Hepatocyte (in vitro differentiated cells): ENCODE measurements at places on chromosomes 7 and 10. TPM values are rescaled to one million over a fixed set of nuclear protein-coding genes. Genes with fewer than 3 reads are reported as not detected.

DNA sequence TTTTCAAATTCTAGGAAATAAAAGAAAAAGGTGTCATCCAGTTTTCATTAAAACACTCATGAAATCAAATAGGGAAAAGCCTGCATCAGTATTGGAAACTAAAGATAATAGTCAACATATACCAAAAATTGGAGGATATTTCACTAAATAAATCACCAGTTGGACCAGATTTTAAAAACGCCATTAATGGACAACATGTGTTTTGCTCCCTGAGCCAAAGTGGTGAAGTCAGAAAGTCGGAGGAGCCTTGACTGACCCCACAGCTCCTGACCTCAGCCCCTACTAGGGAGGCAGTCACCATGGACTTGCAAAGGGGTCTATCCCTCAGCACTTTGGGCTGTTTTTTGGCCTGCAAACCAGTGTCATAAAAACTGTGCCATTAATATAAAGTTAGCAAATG is 98.3 kb upstream of the SEC61G start:
- no peak overlapping the region for H3K4me3 ChIP-seq
- no peaks in the 10 kb centered on the region for H3K36me3 ChIP-seq
- H3K4me1 ChIP-seq, result no peaks in the 10 kb centered on the region
- no peak for DNase-seq

GRCh38 chr7:1961701-1962276 is 271.0 kb downstream of the MAD1L1 start:
- no peaks in the 10 kb centered on the region for H3K27me3 ChIP-seq
- no peaks in the 10 kb centered on the region for H3K36me3 ChIP-seq
- no peak overlapping the region for H3K4me3 ChIP-seq
- H3K27ac ChIP-seq, result no peak overlapping the region

GRCh38 chr7:40200791-40201190 is 66.0 kb downstream of the SUGCT start:
- DNase-seq, result no peak
- H3K27ac ChIP-seq, result no peak overlapping the region
- H3K4me3 ChIP-seq, result no peak overlapping the region
- H3K36me3 ChIP-seq, result no peaks in the 10 kb centered on the region

GRCh38 chr10:67864607-67865371 is 19.7 kb upstream of the SIRT1 start:
- no peak for DNase-seq
- no peaks in the 10 kb centered on the region for H3K27me3 ChIP-seq
- no peaks in the 10 kb centered on the region for H3K36me3 ChIP-seq
- H3K4me3 ChIP-seq, result no peak overlapping the region

DNA sequence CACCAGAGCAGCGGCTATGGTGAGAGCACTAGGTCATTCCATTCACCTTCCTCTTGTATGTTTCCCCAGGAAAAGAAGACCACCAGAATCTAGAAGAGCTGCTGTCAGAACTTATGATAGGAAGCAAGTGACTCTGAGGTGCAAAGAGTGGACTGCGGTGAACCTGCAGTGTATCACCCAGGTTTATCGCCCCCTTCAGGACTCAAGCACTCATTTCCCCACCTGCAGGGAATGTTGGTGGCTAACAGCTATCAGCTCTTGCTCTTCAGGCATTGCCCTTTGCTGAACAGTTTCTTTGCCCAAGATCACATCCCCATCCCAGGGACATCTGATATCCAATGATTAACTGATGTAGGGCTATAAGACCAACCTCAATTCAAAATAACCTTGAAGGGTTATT is 66.3 kb upstream of the IL6 start:
- no peaks in the 10 kb centered on the region for H3K27me3 ChIP-seq
- no peak overlapping the region for H3K27ac ChIP-seq
- DNase-seq, result no peak
- H3K4me3 ChIP-seq, result no peak overlapping the region

DNA sequence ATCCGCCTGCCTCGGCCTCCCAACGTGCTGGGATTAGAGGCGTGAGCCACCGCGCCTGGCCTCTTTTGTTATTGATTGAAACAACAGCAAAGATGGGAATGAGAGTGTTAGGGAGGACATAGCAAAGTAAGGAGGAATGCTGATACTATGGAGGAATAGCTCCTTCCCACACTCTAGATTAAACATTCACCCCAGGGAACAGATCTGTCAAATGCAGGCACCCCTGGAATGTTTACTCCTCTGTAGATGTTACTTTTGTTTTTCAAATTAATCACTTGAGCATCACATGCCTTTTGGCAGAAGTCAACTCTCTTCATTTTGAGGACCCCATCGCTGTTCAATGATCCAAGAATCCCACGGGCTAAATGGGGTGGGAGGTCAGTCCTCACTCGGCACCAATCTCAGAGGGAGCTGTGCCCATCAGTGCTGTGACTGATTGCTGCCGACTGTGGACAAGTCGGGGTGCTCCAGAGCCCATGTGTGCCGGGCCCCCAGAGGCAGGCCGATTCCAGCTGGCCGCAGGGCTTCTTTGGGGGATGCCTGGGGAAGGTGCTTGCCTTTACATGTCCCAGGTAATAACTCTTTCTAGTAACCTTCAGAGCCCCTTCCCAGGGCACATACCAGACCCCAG is 10.2 kb upstream of the COBL start:
- no peaks in the 10 kb centered on the region for H3K4me1 ChIP-seq
- no peaks in the 10 kb centered on the region for H3K27me3 ChIP-seq
- H3K36me3 ChIP-seq, result no peaks in the 10 kb centered on the region

DNA sequence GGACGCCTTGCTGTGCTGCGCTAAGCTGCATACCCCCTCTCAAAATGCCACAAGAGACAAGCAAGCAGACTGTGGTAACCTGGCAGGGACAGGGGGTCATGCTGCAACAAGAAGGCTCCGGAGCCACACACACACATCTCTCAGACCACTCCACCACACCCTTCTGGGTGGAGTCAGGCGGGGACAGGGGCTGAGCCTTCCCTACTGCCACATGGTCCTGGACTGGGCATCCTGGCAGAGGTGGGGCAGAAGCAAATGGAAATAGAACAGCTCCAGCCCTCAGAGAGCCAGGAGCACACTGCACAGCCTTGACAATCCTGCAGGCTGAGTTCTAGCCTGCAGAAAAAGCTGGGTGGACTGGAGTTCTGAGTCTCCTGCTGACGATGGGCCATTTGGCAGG is 28.4 kb upstream of the NPFFR1 start:
- H3K36me3 ChIP-seq, result no peaks in the 10 kb centered on the region
- no peaks in the 10 kb centered on the region for H3K27me3 ChIP-seq
- no peak for DNase-seq
- H3K4me3 ChIP-seq, result no peak overlapping the region
- no peaks in the 10 kb centered on the region for H3K4me1 ChIP-seq

GRCh38 chr10:92993699-92994272 is 66.8 kb upstream of the CYP26C1 start:
- H3K27me3 ChIP-seq, result no peaks in the 10 kb centered on the region
- H3K36me3 ChIP-seq, result no peaks in the 10 kb centered on the region
- no peak overlapping the region for H3K4me3 ChIP-seq

GRCh38 chr7:42460933-42461332 is 223.9 kb upstream of the GLI3 start:
- H3K36me3 ChIP-seq, result no peaks in the 10 kb centered on the region
- no peaks in the 10 kb centered on the region for H3K4me1 ChIP-seq
- no peak overlapping the region for H3K27ac ChIP-seq
- H3K4me3 ChIP-seq, result no peak overlapping the region

PRPS1L1 gene
- polyA plus RNA-seq, result not detected in 2 replicates

MRC1 gene
- 0.13 and 0.30 TPM in 2 replicates for polyA plus RNA-seq

MMRN2 gene
- polyA plus RNA-seq, result 1.9 and 2.2 TPM in 2 replicates

AKR1C4 gene
- polyA plus RNA-seq, result 0.40 and 0.52 TPM in 2 replicates

GRID2IP gene
- 0.25 TPM in 1 of 2 replicates, not detected in the other for polyA plus RNA-seq

BMPER gene
- 4.4 and 4.5 TPM in 2 replicates for polyA plus RNA-seq

CNNM1 gene
- polyA plus RNA-seq, result 2.2 and 2.5 TPM in 2 replicates

TEX36 gene
- not detected in 2 replicates for polyA plus RNA-seq

GOLGA7B gene
- polyA plus RNA-seq, result 0.11 and 0.15 TPM in 2 replicates
